ENCODE measurements at places on chromosomes 7 and 10.

- DNase-seq, result no peak
Measured at GRCh38 chr7:751826-752225, 24.7 kb upstream of the PRKAR1B start.

- DNase-seq, result no peak
Measured at GRCh38 chr7:48183965-48184364, 12.7 kb downstream of the ABCA13 start.

DNA sequence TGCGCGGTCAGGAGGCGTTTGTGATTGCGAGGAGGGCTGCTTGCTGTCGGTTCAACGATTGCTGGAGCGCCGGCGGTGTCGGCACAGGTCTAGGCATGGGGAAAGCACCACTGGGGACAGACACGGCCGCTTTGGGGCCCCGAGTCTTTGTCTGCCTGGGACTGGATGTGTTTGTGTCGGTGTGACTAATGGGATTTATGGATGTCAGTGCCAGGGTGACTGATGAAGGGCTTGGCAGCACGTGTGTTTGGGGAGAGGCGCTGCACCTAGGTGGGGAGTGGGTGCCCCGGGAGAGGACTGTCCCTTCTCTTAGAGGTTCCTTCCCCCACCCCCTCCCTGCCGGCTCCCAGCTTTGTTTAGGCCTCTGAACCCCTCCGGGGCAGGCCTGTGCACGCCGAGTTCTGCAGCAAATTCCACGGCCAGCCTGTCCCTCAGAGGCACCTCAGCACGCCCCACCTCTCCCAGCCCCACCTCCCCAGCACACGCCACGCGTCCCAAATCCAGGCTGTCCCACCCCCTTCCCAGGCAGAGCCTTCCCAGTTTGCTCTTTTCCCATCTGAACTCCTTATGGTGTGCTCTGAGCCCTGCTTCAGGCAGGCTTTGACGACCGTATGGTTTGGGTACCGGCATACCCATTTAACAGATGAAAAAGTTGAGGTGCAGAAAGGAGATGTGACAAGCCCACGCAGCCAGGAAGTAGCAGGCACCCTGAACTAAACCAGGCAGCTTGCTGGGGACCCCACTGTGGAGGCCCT is 6.4 kb upstream of the TNRC18 start:
- DNase-seq, result no peak

DNA sequence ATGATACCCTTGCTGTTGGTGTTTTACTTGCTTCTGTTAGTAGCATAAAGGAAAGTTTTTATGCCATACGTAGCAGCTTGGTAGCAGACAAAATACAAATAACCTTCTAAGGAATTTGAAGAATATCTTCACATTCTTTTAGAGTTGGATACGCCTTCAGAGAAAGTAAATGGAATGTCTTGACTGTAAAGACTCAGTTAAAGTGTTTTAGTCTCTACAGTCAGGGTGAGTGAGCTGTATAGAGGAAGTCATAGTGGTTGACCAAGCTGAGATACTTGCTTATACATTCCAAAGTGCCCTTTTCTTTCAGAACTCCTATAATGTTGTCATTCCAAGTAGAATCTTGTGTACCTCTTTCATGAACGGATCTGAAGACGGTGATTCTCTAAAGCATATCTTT is 37.7 kb downstream of the RABGEF1 start:
- DNase-seq, result no peak

- no peak for DNase-seq
Measured at GRCh38 chr7:129652914-129653313, 41.4 kb downstream of the NRF1 start.

DNA sequence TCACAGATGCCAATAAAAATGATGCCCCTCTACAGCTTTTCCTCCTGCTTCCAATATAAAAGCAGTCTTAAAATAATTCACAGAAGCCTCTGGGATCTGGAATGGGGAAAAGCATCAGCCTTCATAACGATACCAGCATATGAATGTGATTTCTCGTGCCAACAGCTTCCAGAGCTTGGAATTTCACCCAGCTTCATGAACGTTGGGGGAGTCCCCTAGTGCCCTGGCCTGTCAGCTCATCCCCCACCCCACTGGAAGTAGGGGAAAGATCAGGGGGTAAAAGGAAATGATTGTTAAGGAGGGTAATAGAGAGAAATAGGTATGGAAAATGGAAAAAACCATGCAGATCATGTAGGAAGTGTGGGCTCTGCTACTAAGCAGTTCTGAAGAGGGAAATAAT is 253.6 kb downstream of the INHBA start:
- DNase-seq, result no peak

DNA sequence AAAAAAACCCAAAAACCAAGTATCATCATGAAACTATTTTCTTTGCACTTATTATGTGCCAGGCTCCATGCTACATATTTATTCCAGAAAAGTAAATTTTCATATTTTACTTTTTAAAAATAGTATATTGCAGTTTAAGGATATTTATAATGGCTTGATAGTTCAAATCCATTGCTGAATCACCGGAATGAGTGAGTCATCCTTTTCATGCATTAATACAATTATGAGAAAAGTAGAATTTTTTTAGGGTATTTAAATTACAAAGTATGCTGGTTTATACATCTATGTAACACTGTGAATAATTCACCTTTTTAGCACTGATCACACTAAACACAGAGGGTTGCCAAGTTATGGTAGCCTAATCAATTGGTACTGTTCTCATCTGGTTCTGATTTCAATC is 54.3 kb downstream of the SLC16A9 start:
- DNase-seq, result no peak

DNA sequence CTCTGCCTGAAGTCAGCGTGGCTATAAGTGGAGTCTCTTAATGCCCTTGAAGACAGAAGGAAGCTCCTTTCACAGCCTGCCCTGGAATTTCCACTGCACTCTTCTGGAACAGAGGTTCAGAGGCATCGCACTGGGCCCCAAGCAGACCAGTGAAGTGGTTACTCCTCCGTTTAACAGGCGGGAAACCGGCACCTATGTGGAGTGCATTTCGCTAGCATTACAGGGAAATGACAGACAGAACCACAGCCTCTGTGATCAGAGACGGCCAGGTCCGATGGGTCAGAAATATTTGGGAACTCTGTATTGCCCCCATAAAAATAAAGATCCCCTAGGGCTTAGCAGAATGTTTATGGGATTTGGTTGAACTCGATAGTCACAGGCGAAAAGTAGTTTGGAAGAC is 406.9 kb upstream of the PRKCQ start:
- no peak for DNase-seq

DNA sequence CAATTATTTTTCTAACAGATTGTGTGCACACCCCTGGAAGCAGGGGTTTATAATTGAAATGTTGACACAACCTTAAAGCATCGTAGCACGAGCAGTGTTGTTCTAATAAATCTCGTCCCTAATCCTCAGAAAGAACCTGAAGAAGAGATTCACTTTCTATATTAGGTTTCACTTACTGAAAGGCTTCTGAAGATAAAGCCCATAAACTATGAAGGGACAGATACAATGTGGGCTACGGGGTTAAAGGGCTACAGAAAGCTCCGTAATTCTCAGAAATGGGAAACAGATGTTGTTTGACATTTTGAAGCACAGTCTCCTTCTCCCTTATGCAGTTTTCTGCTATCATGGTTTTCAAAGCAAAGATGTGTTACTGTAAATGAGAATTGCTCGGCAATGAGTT is 479.6 kb downstream of the GATA3 start:
- DNase-seq, result peak; percentile 64

DNA sequence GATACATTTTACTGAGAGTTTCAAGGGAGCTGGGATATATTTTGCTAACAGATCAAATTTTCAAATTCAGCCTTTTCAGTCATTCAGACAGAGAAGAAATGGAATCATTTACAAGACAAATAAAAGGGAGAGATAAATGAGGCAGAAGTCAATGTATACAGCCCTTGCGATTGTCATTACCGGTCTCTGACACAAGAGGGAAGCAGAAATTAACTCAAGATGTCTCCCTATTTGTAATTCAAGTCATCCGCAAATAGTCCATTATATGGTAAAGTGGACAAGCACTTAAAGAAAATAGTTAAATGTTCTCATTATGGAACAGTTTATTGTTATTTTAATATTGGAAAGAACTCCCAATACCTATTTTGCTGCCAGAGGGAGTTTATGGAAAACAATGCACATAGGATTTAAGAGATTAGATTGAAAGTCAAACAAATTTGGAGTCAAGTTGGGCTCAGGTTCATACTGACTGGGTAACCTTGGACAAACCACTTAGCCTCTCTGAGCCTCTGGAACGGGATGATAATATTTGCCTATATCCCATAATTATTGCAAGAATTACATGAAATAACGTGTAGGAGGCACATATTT is 89.3 kb upstream of the PRKCQ start:
- no peak for DNase-seq

- DNase-seq, result no peak
Measured at GRCh38 chr7:135334830-135335543, 101.3 kb downstream of the STRA8 start.

- no peak for DNase-seq
Measured at GRCh38 chr10:71294091-71294561, 24.9 kb upstream of the SLC29A3 start.

- DNase-seq, result no peak
Measured at GRCh38 chr7:107161415-107161814, 7.4 kb upstream of the HBP1 start.

DNA sequence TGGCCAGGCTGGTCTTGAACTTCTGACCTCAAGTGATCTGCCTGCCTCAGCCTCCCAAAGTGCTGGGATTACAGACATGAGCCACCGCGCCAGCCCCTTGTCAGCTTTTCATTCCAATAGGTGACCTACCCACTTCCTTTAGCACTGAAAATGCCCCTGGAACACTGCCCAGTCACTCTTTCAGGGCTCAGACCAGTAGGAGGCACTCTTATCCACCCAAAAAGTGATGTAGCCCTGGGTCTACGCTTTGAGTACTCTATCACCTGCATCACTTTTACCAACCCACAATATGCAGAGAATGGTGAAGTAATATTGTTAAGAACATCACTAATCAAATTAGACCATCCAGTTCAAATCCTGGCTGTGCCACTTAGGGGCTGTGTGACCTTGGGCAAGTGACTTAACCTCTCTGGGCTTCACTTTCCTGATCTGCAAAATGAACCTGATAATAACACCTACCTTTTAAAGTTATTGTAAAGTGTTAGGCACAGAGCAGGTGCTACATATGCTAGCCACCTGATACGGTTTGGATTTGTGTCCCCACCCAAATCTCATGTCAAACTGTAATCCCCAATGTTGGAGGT is 5.2 kb downstream of the CALN1 start:
- DNase-seq, result no peak

DNA sequence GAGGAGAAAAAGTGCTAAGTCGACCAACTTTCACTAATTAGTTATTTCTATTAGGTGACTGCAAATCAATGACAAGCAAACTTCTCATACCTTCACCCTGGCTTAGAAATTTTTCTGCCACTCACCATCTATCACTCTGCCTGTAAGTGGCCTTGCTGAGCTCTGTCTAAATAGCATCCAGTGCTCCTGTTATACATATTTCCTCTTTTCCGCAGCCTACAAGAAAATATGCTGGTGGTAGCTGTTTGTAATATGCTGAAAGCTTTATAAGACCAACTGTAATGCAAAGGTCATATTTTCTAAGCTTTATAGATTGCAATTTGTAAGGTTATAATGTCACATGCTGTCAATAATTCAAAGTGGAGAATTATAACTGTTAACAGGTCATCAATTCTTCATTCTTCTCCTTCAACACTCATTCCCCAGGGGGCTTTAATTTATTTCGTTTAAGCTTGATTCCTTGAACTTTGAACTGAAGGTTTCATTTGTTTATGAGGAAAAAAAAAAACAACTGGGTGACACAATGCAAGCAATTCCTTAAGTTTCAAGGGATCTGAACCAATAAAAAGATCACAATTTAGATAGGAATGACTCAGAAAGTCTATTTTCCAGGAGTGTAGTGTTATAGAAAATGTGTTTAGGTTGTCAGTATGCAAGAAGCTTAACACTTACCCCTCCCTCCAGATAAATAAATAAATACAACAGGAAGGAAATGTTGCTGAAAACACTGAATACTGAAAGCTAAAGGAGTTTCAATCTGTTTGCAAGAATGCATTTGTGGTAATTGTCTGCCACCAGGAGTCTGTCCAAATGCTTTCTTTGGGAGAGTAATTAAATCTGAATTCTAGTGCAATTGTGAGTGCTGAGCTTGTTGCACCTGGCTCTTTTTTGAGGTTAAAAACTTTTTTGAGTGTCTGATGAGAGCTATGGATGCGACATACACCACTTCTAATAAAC is 183.7 kb downstream of the SORCS1 start:
- DNase-seq, result no peak

- DNase-seq, result no peak
Measured at GRCh38 chr10:6343305-6344010, 140.7 kb downstream of the PFKFB3 start.

DNA sequence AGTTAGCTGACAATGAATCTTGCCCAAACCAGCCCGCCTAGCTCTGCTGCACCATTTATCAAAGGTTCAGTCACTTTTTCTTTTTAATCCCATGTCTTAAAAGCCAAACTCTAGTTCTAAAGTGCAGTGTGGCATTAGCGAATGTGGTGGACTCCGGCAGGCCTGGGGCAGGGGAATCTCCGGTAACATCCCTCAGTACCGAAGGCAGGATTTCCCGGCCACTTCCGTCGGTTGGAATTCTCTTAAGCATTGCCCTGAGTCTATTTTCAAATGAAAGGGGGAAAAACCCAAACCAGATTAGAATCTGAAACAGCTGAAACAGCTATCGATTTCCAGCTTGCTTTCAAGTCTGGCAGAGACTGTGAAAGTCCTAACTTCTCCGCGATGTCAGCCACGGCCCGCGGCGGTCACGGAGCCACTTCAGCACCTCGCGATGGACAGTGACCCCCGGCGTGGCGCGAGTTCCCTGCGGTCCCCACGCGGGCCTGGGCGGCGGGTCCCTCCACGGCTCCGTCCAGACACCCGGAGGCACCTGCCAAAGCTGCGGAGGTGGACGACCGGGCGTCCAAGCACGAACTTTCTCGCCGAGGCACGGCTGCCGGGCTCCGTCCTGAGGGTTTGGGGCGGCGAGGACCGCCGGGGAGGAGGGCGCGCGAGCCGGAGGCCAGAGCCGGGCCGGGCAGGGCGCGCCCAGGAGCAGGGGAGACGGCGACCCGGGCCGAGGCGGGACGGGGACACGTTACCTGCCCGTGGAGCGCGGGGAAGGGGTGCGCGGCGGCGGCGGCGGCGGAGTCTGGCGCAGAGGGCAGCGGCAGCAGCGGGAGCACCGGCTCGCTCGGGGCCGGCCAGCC is 745 bp downstream of the TCERG1L start:
- DNase-seq, result no peak

- DNase-seq, result no peak
Measured at GRCh38 chr7:52779004-52779403, 256.4 kb upstream of the POM121L12 start.

All from left renal pelvis (tissue), 4 donors.